ENCODE measurements at places on chromosomes 12 and 14.

DNA sequence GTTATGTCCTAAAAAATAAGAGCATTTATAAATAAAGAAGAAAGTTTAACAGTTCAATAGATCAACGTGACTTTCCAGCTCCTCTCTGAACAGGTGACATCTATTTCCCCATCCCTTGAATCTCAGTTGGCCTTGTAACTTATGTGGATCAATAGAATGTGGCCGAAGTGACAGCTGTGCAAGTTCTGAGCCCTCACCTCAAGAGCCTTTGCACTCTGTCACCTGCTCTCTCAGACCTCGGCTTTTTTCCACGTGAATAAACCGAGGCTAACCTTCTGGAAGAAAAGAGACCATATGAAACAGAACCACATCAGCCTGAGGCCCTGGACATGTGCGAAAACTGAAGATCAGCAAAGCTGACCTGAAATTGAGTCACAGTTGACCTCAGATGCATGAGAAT, 253.0 kb downstream of the DAD1 start:
- DNase-seq, result no peak

DNA sequence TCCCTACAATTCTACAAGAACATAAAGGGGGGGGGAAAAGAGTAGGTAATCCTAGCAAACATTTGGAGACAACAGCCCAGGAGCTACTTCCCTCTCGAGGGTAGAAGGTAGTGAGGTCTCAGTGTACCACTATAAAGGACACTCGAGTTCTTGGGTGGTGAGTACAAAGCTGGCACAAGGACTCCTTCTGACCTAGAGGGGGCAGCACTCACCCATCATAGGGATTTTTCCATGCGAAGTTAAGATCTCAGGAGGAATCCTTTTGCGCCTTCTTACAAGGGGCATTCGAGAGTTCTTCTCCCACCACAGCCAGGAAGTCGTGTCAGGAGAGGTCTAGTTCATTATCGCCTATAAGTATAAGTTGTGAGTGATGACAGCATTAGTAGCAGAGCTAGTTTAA, 200.2 kb upstream of the RBM19 start:
- DNase-seq, result no peak

DNA sequence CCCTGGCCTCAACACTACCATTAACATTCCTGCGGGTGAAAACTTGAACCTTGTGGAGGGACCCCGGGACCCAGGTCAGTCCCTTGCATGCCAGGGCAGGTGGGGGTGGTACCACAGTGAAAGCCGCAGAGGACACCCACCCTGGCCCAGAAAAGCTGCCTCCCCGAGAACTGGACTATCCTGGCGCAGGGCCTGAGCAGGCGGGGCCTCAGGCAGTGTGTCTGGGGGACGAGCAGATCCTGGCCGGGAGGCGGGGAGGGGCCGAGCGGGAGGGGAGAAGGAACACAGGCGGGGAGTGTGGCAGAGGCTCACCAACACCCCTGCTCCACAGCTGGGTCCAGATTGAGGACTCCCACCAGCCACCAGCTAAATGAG, 10.0 kb downstream of the AHNAK2 start:
- peak; percentile 69 for DNase-seq

DNA sequence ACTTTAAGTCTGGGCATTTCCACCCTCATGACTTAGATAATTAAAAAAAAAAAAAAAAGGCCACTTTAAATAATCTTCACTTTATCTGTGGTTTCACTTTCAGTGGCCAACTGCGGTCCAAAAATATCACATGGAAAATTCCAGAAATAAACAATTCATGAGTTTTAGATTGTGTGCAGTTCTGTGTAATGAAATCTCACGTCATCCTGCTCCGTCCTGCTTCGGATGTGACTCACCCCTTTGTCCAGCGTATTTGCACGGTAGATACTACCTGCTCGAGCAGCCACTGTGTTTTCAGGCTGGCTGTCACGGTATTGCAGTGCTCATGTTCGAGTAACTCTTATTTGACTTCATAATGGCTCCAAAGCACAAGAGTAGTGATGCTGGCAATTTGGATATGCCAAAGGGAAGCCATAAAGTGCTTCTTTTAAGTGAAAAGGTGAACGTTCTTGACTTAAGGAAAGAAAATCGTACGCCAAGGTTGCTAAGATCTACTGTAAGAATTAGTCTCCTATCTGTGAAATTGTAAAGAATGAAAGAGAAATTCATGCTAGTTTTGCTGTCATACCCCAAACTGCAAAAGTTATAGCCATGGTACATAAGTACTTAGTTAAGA, 2.4 kb downstream of the E2F7 start:
- no peak for DNase-seq

DNA sequence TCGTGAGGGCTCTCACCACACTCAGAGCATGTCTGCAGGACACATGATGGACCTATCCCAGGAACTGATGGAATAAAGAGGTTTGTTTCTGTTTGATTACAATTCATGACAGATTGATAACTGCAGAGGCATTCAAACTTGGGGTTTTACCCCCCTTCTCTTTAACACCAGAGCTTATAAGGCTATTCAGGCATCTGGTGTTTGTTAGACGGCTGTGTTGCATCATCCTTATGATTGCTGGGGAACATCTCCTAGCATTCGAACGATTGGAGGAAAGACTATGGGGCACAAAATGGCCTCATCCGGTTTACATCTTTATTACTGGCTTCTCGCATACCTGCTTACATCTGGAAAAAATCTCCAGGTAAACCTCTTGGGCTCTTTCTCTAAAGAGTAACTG, 191.8 kb downstream of the MSRB3 start:
- DNase-seq, result no peak

DNA sequence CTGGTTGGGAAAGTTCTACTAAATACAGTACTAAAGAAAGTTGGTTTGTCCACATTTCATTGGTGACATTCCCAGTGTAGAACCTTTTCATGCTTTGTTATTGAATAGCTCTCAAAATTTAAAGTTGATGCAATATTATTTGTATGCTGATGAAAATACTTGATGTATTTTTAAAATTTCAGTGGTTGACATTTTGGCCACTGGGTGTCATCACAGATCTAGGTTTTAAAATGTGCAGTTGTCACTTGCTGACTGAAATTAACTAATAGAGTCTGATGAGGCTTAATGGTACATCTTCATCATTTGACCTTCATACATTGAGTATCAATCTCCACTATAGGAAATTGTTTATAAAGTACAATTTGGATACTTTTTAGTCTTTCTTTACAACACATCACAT, 37.1 kb downstream of the CMAS start:
- DNase-seq, result peak; percentile 52

DNA sequence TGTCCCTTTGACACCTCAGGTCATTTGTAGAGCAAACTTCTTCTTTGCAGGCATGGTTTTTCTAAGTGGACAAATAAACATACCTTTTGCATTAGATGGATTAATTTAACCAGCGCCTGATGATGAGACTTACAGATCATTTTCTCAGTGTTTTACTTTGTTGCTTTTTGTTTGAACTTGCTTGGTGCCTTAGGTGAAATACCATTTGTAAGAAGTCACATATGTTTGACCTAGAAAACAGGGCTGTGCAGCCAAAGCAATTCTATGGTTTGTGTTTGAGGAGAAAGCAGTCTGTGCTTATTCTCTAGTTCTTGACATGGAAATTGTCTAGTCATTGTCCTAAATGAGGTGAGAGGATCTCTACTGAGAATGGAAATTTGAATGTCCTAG, 111.1 kb downstream of the DIP2B start:
- DNase-seq, result no peak

DNA sequence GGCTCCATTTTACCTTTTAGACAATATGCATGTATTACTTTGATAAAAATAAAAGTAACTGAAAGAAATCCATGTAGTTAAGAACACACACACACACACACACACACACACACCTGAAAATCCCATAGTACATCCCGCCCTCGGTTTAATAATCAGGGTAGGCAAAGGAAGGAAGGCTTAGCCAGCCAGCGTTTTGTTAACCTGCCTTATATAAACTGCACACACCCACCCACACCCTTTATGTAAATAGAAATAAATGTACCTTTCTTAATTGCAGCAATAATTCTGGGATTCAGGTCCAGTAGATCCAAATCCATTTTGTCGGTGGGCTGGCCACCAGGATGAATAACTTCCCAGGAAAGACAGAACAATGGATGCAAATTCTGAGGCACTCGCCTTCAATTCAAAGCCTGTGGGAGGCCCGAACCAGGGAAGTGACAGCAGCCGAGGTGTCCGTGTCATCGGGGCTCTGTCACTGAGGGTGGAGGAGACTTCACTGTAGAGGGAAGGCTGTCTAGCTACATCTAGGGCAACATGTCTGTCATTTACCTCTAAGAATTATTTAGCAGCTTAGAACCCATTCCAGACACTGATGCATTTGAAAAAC, 4.4 kb downstream of the XRCC3 start:
- DNase-seq, result no peak

DNA sequence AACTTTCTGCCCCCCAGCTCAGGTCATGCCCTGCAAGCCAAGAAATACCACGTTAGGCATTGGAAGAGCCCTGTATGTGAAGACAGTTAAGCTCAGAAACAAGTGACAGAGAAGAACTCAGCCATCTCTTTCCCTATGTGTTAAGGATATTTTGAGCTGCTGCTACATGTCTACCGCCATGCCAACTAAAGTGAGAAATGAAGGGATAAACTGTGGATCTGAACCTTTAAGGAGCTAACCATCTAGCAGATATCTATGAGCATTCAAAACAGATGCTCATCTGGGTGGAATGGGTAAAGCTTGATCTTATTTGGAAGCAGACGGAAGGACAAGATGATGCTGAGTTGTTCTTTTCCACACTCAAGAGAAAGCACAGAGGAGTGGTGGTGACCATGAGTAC, 250.7 kb downstream of the NTF3 start:
- DNase-seq, result no peak

- DNase-seq, result no peak
Observed at GRCh38 chr12:87778065-87778464, 251.1 kb downstream of the C12orf50 start.

DNA sequence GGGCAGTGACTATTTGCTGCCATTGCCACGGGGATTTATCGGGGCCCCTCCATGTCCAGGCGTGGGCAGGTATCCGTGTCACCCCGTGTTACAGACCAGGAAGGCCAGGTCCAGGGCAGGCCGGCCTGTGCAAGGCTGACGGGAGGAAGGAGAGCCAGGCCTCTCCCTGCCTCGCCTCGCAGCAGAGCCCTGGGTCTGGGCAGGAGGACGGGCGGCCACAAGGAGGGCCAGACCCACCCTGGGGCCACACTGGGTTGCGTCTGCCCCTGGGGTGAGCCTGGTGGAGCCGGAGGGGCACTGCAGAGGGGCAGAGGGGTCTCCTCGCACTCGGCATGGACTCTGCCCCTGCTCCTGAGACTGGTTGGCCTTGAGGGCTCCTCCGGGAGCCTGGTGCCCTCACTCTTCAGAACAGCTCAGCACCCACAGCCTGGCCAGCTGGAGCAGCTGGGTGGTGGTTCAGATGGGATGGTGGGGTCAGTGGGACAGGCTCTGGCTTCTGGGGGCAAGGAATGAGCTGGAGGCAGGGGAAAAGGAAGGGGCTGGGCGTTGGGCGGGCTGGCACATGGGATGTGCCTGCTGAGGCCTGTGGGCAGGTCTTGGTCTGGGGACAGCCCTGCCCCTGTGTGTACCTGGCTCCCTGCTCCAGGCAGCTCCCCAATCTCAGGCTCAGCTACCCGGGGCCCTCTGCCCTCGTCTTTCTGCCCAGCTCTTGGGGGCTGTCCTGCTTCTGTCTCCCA, 53.9 kb downstream of the KIF26A start:
- no peak for DNase-seq

DNA sequence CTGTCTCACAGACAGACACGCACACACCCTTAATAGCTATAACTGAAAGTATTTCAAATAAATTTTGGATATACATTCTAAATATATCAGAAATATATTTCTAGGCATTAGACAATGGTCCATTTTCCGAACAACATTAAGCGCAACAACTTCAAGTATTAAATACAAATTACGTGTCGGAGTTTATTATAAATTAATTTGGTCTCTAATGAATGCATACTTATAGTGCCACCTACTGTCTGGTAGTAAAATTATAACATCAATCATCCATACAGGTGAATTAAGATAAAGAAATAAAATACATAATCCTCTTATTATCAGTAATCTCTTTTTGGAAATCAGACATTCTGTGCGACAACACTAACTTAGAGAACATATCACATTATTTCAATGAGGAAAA, 27.2 kb upstream of the CMAS start:
- DNase-seq, result no peak

DNA sequence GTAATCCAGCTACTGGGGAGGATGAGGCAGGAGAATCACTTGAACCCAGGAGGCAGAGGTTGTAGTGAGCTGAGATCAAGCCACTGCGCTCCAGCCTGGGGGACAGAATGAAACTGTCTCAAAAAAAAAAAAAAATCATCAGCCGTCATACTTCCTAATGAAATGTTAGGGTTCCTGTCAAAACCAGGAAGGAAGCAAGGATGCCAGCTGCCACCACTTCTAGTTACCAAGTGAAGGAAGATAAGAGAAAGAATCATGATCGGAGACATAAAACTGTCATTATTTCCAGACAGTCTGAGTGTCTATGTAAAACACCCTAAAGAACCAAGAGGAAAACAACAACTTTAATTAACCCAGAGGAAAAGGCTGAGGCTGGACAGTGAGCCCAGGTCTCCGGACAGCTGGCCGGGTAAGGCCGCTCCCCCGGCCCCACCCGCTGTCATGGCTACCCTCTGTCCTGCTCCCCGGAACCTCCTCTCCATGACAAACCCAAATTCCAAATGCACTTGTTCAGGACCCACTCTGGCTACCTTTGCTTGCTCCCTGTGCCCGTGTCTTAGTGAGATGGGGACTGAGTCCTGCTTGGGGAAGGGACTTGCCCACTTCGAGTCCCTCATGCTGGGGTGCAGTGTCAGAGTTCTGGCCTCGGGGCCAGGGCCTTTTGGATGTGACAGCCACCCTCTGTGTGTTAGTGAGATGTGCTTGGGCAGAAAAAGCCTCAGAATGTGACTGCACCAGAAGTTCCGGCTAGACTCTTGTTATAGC, 29.0 kb downstream of the SLC6A12 start:
- no peak for DNase-seq

DNA sequence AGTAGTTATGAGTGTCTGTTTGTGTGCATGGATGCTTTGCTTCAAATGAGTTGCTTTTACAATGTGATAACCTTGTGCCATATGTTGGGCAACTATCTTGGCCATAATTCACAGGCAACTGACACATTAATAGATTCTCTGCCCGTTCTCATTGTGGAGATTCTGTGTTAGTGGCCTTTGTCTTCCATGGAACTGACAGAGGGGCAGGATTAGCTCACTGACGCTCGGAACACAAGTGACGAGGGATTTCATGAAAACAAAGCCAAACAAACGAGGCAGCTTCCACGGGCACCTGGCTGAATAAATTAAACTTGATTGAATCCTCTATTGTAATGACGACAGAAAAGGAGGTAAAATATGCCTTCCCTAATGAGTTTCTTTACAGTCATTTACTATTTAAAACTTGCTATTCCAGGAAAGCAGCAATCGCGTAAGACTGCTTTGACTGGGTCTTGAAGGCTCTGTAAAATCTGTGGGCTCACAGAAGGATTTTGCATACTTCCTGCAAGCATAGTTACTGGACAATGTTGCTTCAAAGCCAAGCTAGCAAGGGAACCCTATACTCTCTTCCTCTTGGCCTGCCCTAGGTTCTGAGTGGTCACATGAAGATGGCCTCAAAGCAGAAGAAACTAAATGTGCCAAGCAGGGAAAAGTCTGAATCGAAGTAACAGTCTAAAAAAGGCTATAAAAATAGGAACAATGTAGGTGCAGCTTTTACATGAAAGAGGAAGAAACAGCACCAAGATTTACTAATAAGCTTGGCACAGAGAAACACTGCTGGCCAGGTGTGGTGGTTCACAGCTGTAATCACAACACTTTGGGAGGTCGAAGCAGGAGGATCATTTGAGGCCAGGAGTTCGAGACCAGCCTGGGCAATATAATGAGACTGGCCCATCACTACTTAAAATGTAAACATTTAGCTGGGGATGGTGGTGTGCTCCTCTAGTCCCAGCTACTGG, 28.1 kb upstream of the SINHCAF start:
- DNase-seq, result no peak

Data from tibial nerve (tissue), 4 donors.